ENCODE measurements at places on chromosomes 3 and 15.

- DNase-seq = no peak
Measured at GRCh38 chr15:55775316-55775715, 32.4 kb upstream of the PRTG start.

DNA sequence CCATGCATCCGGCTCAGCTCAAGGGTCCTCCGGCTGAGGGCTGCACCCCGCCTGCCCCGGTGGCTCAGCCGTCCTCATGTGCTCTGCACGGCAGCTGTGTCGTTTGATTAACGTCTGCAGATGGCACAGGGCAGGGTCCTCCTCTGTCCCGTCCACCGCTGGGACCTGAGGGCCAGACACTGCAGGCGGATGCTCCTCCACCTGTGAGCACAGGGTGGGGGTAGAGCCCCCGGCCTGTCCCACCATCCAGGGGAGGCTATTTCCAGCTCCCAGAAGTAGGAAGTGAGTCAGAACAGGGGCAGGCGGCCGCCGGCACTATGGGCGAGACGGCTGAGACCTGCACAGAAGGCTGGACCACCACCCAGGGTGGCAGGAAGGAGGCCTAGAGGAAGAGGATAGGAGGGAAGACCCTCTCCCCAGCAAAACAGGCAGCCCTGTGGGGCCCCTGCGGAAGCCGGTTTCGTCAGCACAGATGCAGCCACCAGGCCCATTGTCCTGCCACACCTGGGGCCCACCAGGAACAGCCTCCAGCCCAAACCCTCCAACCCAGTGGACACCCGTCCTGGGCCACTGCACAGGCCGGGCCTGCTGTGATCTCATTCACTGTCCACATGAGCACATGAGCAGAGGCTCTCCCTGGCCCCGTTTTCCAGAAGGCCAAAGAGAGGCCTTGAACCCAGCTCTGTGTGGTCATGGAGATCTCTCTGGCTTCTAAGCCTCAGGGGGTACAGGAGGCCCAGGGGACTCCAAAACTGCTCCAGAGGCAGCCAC is 12.6 kb upstream of the PLXND1 start:
- DNase-seq = no peak

- no peak for DNase-seq
Measured at GRCh38 chr3:27312044-27312668, 57.0 kb downstream of the NEK10 start.

- no peak for DNase-seq
Measured at GRCh38 chr3:188686324-188686723, 485.4 kb upstream of the TPRG1 start.

DNA sequence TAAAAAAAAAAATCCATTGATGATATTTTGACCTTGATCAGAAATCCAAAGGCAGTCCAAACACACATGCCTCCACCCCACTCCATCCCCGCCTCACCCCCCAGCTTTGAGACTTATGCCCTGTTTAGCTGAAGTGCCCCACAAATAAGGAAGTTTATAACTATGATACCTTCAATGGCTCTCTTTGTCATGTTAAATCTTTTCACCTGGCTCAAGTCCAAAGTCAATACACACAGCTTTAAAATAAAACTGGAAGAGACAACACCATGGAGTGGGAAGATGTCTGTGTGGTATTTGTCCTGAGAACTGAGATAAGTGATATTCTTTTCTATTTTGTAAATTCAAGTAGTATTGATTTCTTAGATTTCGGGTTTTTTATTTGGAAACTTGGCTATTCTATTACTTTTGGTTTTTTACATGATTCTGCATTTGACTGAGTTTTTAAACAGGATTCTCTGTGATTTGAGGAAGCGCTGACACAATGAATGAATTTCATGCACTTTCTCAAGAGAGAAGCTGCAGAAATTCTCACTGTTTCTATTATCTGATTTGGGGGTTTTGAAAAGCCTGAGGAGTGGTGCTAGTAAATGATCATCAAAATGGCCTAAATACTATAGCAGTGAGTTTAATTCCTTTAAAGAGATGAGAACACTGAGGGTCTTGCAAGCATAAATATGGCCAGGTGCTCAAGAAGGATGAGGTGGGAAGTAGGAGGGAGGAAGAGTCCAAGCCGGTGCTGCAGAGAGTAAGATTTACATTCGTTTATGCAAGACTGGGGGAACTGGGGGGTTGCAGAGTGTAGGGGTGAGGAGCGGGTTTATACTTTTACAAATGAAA is 5.2 kb downstream of the FOXB1 start:
- DNase-seq = no peak
